Activated CD4-positive, alpha-beta memory T cell treated with anti-CD3 and anti-CD28 coated beads, Interleukin-2, amount 10 ng/mL, durations not matched to agents 7 days and 5 days (primary cell): ENCODE measurements at places on chromosomes 3 and 15. TPM values are rescaled to one million over a fixed set of nuclear protein-coding genes. Genes with fewer than 3 reads are reported as not detected.

GRCh38 chr3:96007650-96008195, 806.7 kb upstream of the EPHA6 start:
- H3K27me3 ChIP-seq, result no peaks in the 10 kb centered on the region
- H3K4me1 ChIP-seq, result no peaks in the 10 kb centered on the region
- no peak overlapping the region for H3K4me3 ChIP-seq
- no peaks in the 10 kb centered on the region for H3K36me3 ChIP-seq
- no peak for DNase-seq

GRCh38 chr3:12444582-12445471, 39.5 kb upstream of the TSEN2 start:
- H3K4me3 ChIP-seq, result no peak overlapping the region
- H3K27ac ChIP-seq, result no peak overlapping the region
- H3K27me3 ChIP-seq, result no peaks in the 10 kb centered on the region
- no peaks in the 10 kb centered on the region for H3K4me1 ChIP-seq
- no peaks in the 10 kb centered on the region for H3K36me3 ChIP-seq
- DNase-seq, result no peak

- no peak overlapping the region for H3K4me3 ChIP-seq
- no peak overlapping the region for H3K27ac ChIP-seq
- peaks cover 19% of the 10 kb centered on the region for H3K4me1 ChIP-seq
- H3K36me3 ChIP-seq, result peaks cover 46% of the 10 kb centered on the region
Measured at GRCh38 chr15:89114990-89115389, 26.7 kb downstream of the ABHD2 start.

The C3orf20 gene
- total RNA-seq, result 0.23 TPM

The OXTR gene
- 0.73 TPM for total RNA-seq
